Activated CD4-positive, CD25-positive, alpha-beta regulatory T cell (primary cell): ENCODE measurements at places on chromosomes 1 and 21.

DNA sequence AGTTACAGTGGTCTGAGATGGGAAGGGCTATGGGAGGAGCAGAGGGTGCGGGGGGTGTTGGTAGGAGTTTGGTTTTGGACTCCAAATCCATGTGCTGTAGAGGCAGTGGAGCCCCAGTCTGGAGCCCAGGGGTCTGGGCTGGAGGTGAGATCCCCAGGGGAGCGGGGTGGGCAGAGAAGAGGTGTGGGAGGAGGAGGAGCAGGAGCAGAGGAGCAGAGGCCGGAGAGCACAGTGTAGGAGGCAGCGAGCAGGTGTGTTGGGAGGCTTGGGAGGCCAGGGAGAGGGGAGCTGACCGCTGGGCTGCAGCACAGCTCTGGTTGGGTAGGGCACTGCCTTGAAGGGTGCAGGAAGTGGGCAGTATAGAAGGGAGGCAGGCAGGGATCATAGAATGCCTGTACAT is 28.9 kb downstream of the LHX4 start:
- DNase-seq: no peak

GRCh38 chr1:193299038-193299437 is 112.6 kb upstream of the B3GALT2 start:
- no peak for DNase-seq

DNA sequence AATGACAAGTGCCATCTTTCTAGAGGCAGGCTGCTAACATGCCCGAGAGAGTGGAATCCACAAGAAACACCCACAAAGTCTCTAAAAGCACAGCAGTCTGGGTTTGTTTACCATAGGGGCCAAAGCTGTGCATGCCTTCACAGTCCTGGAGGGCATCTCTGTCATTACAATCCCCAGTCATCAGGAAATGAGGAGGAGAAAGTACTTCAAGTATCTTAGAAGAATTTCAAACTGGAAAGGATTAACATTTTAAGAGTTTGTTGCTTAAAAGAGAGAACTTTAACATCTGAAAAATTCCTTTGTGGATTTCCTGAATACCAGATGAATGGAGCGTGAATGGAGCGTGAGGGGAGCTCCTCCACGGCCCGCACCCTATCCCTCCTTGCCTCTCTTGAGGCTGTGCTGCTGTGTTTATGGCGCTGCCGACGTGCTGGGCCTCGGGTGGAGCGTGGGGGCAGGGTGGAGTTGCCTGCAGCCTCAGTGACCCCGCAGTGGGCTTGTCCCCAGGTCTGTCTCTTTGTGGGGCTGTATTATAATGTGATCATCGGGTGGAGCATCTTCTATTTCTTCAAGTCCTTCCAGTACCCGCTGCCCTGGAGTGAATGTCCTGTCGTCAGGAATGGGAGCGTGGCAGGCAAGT is 23.3 kb downstream of the SLC6A17 start:
- no peak for DNase-seq

DNA sequence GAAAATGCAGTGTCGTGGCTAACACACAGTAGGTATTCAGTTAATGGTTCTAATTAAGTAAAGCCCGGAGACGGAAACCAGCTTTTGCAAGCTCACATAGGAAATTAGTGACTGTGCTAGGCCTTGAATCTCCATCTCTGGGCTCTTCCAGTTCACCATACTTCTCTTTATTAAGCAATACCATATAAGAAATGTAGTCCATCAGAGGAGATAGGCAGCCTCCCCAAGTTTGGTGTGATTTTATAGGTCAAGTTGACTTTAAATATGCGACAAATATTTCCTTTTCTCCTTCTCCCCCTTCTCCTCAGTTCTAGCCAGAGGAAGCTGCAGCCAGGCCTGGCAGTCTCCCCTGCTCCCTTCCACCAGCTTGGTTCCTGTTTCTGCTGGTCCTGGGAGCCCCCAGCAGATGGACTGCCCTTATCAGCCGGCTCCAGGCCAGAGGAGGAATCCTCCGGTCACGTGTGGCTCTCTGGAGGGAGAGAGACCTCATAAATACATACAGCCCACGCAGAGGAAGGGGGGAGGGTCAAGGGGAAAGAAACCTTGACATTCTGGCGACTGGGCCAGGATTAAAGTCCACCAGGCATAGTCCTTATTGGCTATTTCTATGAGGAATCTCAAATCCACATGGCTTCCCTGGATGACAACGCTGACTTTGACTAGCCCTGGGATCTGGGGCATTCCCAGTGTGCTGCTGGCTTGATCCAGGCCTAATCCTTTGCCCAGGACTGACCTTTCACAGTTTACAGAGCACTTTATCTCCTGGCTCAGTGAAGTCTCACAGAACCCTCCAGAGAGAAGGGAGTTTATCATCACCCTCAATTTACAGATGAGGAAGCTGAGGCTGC is 115.1 kb upstream of the JUN start:
- DNase-seq: no peak

GRCh38 chr21:39721885-39722284 is 23.1 kb upstream of the IGSF5 start:
- no peak for DNase-seq

DNA sequence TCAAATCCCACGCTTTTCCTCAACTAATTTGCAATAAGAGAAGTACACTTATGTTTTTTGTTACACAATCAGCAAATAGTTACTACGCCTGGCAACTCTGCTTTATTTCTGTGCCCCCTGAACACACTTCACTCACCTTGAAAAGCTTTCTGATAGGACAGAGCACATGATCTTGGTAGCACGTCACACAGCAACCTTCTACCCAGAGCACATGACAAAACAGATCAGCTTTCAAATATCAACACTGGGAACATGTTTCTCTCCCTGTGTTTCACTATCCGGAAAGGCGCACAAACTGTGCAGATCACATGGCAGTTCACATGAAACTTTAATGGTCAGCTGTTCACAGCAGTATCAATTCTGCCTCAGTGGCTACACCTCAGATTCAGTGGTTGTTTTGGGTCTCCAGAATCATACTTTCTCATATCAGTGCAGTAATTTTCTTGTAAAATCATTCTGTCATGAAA is 2.2 kb downstream of the SLC19A2 start:
- DNase-seq: no peak

DNA sequence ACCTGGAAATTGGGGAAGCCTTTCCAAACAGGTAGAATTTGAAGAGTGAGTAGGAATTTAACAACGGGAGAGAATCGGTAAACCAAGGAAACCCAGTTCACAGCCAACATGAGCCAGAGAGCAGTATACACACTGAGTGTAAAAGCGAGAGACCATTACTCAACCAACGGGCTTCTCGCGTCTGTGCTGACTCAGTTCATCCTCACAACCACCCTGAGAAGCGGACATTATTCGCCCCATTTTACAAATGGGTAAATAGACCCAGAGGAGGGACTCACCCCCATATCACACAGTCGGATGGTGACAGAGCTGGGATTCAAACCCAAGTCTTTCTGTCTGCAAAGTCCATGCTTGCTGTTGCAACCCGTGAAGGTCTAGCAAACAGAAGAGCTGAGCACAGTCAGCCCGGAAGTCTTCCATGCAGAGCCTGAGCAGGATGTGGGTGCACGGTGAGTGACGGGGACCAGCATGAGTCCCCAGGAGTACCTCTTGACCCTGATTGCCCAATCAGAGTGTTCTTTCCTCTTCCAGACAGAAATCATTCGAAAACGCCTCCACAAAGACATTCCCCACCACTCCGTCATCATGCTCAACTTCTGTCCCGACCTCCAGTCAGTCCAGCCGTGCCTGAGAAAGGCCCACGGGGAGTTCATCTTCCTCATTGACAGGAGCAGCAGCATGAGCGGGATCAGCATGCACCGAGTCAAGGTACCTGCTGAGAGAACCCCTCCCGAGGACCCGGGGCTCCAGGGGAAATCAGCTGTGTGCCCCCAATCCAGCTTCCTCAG is 32.3 kb downstream of the VWA5B1 start:
- peak; percentile 13 for DNase-seq

- no peak for DNase-seq
Measured at GRCh38 chr1:183105449-183105848, 80.6 kb upstream of the LAMC2 start.

- no peak for DNase-seq
Measured at GRCh38 chr1:165949335-165950130, 122.1 kb downstream of the UCK2 start.

DNA sequence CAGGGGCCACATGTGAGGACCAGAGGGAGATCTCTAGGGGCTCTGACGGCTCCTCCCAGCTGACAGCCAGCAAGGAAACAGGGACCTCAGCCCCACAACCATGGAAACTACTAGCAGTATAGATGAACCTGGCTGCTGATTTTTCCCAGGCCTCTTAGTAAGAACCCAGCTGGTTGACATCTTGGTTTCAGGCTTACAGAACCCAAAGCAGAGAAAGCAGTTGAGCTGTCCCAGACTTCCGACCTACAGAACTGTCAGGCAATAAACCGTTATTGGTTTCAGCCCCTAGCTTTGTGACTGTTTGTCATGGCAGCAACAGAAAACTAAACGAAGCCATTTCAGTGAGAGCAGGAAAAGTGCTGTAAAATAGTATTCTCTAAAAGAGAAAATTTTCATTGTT is 36.4 kb downstream of the ETS2 start:
- no peak for DNase-seq

DNA sequence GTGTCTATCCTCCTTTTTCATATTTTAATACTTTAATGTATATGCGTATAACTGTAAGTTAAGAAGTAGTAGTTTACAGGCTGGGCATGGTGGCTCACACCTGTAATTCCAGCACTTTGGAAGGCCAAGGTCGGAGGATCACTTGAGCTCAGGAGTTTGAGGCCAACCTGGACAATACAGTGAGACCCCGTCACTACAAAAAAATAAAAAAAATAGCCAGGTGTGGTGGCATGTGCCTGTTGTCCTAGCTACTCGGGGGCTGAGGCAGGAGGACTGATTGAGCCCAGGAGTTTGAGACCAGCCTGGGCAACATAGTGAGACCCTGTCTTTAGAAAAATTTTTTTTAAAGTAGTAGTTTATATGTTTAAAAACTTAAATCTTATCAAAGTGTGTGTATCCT is 22.3 kb downstream of the ATPAF1 start:
- DNase-seq: no peak

GRCh38 chr1:100302739-100303138 is 36.7 kb downstream of the RTCA start:
- no peak for DNase-seq

DNA sequence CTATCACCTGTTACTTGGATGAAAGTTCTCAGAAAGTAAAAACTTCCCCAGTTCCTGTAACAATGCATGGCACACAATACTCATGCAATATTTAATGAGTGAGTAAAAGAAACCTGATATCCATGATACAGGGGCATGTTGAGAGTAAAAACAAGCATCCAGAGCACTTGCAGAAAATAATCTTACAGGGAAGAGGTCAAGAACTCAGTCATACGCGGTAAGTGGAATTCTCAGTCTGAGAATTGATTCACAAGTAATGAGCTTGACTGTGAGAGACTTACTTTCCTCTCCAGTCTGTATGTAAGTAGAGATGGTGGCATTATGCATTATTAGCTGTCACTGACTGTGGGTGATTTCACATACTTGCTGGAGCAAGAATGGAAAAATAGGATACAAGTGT is 976.9 kb downstream of the BRINP3 start:
- DNase-seq: no peak

GRCh38 chr1:54037476-54037875 is 15.5 kb downstream of the TMEM59 start:
- DNase-seq: no peak

GRCh38 chr1:10106756-10107475 is 74.2 kb downstream of the UBE4B start:
- no peak for DNase-seq

GRCh38 chr1:171606402-171606941 is 15.6 kb upstream of the MYOCOS start:
- no peak for DNase-seq

DNA sequence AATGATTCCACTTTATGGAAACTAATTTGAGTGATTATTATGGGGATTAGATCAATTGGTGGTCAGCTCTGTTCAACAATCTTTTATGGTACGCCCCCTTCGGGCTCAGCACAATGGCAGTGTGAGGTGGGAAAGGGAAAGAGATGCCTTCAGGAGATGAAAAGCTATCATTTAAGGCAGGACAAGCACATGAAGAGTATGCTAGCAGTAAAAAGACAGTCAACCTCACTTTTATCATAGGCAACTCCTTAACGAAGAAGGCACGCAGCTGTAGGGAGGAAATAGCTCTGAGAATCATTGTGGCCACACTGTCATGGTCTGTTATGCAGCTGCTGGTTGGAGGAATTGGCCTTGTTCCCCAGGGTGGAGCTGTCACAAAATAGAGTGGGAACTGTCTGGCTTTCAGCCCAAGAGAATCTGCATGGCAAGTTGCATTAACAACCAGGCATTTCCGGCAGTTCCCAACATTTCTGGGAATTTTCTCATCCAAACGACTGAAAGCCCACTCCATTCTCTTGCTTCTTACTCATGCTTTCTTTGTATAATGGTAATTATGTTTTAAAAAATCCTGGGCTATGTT is 54.4 kb upstream of the BCL10 start:
- no peak for DNase-seq

DNA sequence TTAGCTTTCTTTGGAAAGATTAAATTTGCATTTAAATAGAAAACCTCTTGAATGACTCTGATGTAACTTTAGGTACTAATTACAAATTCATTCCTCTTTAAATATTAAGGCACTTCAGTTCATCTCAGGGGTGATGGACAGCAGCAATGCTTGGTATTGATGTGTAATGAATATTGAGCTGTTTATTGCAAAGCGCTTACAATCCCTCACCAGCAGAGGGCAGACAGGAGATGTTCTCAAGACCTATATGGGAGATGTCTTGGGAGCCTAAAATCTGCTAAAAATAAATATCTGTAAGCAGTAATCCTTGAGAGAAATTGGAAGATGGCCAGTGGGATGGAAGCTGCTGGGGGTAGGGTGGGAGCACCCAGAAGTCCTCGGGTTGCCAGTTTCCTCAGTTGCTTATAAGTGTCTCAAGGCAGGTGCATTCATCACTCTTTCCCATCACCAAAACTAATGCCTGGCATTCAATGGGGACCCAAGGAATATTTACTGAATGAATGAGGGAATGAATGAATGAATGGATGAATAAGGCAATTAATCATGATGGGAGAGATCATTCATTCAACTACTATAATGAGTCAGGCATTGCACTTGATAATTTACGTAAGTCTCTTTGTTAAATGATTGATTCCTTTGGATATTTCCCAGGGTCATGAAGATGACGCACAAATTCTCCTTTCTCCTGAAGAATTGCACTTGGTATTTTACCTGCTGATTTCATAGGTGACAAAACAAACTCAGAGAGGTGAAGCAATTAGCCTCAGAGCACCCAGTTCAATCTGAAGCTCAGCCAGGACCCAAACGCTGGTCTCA is 2.3 kb downstream of the KLHDC8A start:
- DNase-seq: peak; percentile 36

GRCh38 chr1:151596166-151596953 is 15.5 kb upstream of the SNX27 start:
- no peak for DNase-seq

GRCh38 chr1:166839600-166840308 is 479 bp downstream of the POGK start:
- peak; percentile 23 for DNase-seq

GRCh38 chr21:44401386-44402160 is 48.2 kb downstream of the TRPM2 start:
- no peak for DNase-seq

- no peak for DNase-seq
Measured at GRCh38 chr1:3474421-3474820, 20.0 kb downstream of the ARHGEF16 start.

- DNase-seq: no peak
Measured at GRCh38 chr1:9174243-9174642, 45.3 kb upstream of the GPR157 start.

GRCh38 chr1:204647114-204647804 is 38.3 kb downstream of the LRRN2 start:
- DNase-seq: no peak

- no peak for DNase-seq
Measured at GRCh38 chr1:232728507-232729263, 76.5 kb upstream of the MAP10 start.

- DNase-seq: no peak
Measured at GRCh38 chr1:119794876-119795240, 16.4 kb downstream of the REG4 start.
